ENCODE measurements at places on chromosomes 2 and 18.

DNA sequence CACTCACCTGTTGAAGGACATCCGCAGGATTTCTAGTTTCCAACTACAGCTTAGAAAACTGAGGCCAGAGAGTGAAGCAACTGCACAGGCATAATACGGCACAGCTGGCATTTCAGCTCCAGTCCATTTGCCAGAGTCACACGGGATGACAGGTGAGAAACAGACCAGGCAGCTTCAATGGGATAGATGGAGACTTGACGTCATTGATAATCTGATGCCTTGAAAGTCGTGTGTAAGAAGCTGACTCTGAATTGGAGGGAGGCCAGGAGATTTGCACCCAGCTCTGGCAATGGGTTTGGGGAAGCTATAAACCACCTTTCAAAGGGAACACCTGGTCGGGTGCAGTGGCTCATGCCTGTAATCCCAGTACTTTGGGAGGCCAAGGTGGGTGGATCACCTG lies 12.4 kb upstream of the DNMT3A start:
- DNase-seq = no peak

GRCh38 chr18:67726882-67727281 lies 210.4 kb upstream of the DSEL start:
- no peak for DNase-seq

DNA sequence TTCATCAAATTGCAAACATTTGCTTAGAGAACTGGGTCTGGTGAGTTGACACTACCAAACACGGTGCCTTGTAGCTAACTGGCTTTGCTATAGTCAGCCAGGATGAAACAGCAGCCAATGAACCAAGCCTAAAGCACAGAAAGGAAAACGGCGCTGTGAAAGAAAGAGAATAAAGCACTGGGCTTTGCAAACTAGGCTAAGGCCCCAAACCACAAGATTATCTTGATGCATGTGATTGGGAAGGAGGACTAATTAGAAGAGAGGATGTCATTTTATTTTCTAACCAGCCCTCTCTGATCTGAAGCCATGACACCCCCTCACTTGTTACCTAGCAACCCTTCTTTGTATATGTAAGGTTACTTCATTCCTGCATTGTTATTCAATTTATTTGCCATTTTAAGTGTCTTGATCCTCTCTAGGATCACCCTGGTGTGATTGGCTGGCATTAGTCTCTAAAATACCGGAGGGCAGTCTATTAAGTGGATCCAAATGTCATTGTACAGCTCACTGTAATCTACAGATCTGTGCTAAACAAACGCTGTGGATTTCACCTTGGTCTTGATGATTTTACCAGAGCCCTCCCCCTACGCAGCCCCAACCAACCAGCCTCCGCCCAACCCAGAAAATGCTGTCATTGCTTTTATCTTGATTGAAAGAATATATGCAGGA lies 395.4 kb upstream of the ACVR2A start:
- peak; percentile 16 for DNase-seq

GRCh38 chr18:13289481-13290205 lies 71.1 kb downstream of the LDLRAD4 start:
- no peak for DNase-seq

DNA sequence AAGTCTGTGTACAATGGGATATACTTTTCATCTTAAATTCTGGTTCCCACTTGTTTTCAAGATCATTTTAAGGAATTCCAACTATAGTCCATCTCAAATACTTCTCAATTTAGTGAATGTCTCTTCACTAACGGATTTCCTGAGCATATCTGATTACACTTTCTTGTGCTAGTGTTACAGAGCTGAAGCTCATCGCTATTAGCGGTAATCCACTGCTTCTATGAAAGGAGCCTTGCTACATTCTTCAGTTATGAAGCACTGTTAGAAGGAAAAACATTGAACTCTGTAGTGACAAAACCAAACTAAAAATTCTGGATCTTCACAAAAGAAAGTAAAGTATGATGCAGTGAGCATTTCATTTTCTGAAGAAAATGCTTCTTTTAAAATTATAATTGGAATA lies 72.0 kb downstream of the AGPS start:
- DNase-seq = no peak
